ENCODE measurements at places on chromosomes 7 and 10. TPM values are rescaled to one million over a fixed set of nuclear protein-coding genes. Genes with fewer than 3 reads are reported as not detected.

RBM20 gene
- 3.1 TPM for total RNA-seq

GIMAP6 gene
- not detected for total RNA-seq

GIMAP7 gene
- total RNA-seq: not detected

GIMAP4 gene
- total RNA-seq: not detected

FASTK gene
- total RNA-seq: 80.0 TPM

VWC2 gene
- not detected for total RNA-seq

SLC26A3 gene
- not detected for total RNA-seq

Data from A549 treated with Mapracorat at 1 μM for 4 hours (cell line).